ENCODE measurements at places on chromosomes 2 and 18.
A peak's percentile ranks its signal among the peaks of the same experiment; 100 is the strongest.

GRCh38 chr2:213688133-213688532, 403.9 kb downstream of the SPAG16 start:
- no peak for DNase-seq

DNA sequence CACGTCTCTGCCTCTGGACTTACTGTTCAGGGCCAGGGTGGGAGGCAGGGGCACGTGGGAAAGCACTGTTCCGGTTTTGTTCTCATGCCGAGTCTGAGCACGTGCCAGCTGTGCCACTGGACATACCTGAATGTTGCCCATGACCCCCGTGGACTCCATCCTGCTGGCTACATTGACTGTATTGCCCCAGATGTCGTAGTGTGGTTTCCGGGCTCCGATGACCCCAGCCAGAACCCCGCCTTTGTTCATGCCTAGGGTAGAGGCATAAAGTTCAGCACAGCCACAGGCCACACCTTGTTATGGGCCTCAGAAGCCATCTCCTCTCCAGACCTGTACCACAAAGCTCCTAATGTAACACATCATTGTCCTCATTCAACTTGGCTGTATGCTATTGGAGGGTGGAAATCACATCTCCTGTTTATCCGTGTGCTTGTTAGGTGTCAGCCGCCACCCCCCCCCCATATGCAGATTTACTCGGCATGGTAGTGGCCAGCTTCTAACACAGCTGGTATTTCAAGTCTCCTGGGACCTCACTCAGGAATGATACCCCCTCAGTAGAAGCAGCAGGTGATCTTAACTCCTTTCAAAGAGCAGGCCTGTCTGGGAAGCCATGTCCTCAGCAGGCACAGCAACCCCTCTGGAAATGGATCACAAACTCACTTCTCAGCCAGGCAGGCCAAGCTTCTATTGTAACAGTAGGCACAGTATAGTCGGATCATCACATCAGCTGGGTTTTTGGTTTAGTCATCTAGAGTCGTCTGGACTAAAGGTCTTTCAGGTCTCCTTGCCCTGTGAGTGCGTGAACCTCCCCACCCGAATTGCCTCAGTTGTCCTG, 27.6 kb downstream of the CENPO start:
- DNase-seq: no peak

DNA sequence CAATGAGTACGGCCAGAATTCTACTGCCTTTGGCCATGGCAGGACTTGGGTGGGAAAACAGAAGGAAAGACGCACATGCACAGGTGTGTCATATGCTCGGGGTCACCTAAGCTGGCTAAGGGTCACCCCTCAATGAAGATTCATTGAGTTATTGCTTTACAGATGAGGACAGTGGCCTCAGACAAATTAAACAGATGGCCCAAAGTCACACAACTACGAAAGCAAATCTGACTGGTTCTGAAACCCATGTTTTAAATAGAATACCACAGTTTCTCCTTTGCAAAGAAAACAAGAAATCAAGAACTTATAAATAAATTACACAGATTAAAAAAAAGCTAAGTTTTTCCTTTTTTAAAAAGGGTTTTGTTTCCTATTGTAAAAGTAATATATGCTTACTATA, 70.5 kb downstream of the ID2 start:
- no peak for DNase-seq

DNA sequence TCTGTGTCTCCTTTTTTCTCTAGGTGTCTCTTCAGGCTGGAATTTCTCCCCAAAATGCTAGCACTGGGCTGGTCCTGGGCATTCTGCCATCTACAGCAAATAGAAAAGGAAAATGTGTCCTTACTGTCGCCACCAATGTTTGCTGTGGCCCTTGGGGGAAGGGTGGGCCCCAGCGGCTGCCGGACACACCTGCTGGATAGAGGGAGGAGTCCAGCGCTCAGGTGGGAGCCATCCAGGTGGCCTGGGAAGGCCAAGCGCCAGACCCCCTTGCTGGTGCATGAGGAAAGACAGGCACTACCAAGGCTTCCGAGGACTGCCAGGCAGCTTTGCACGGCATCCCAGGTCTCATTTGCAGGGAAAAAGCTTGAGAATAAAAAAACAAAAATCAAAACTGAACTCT, 147.7 kb upstream of the GATA6 start:
- DNase-seq: no peak

- DNase-seq: no peak
Measured at GRCh38 chr2:582792-583528, 94.2 kb downstream of the TMEM18 start.

- DNase-seq: no peak
Measured at GRCh38 chr2:177449159-177449558, 56.6 kb downstream of the AGPS start.

GRCh38 chr2:148533685-148534084, 110.9 kb upstream of the EPC2 start:
- no peak for DNase-seq

DNA sequence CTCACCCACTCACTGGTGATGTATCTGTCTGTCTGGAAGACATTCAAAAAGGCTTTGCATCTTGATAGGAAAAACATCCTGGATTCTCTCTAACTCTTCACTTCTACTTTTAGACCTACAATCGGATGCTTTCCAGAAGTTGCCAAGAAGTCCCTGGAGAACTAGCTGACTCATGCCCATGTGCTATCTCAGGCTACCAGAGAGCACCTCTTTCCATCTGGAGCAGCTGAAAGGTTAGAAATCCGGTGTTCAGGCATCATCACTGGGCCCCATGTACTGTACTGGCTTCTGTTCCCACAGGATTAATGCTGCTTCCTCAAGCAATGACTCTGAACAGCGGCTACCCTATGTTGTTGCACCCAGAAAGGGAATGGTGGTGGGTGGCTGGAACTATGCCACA, 259.0 kb downstream of the NBAS start:
- DNase-seq: peak; percentile 5

DNA sequence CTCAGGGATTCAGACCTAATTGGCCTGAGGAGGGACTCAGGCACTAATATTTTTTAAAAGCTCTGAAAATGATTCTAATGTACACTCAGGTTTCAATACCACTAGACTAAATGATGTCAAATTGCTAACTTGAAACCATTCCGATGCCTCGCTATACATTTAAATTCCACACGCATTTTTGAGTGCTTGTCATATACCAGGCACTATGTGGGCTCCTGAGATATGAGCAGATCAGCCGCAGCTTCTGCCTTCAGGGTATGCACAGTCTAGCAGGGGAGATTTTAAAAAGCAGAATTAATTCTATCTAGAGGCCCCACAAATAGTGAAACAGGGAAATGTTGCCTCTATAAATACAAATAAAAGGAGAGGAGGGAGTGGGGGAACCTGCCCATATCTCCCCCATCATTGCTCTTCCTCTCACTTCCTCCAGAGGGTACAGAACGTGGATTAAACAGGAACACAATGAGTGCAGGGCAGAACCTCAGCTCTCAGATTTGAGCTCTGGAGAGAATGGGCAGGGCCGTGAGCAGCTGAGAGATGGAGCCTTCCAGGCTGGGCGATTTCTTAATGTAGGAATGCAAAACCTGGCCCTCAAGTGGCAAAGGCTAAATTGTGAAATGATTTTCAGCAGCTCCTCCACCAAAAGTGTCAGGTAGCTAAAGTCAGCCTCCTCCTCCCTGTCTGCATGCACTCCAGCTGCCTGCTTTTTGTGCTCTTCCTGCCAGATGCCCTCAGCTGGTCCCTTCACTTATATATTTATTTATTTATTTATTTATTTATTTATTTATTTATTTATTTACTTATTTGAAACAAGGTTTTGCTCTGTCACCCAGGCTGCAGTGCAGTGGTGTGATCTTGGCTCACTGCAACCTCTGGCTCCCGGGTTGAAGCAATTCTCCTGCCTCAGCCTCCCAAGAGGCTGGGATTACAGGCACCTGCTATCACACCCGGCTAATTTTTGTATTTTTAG, 24.6 kb upstream of the LBH start:
- DNase-seq: no peak

- no peak for DNase-seq
Measured at GRCh38 chr2:33038799-33039198, 92.0 kb downstream of the LTBP1 start.

GRCh38 chr2:133378928-133379549, 189.2 kb downstream of the NCKAP5 start:
- DNase-seq: no peak

DNA sequence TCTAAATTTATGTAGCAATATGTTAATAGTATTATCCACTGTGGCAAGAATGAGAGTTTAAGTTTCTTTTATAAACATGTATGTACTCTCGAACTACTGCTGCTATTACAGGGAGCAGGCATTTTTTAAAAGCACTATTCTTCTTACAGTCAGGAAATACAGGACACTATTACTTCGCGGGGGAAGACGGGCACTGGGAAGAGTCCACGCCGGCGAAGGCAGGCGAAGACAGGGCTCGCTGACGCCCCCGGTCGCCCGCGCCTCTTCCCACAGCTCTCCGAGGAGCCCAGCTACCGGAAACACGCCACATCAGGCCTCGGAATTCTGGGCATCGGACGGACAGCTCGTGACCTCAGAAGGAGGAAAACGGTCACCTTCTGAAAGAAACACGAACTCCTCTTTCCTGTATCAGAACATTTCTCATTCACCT, 90.2 kb downstream of the FAM161A start:
- DNase-seq: peak; percentile 86

- DNase-seq: no peak
Measured at GRCh38 chr2:88857951-88858411, 166.5 kb downstream of the RPIA start.

DNA sequence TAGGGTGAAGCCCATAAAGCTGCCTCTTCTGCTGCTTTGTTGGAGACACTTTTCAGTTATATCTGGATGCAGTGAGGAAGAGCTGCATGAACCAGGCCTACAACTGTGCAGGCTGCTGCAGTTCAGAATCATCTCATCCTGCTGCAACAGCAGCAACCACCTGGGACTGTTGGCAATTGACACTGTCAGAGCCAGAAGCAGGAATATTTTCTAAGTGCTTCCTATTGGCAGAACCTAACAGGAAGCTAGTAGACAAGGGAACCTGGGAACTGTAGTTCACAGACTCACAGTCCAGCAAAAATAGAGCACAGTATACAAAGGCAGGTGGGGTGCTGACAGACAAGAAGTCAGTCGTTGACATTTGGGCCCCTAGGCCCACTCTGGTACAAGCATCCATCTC, 452.9 kb upstream of the SPRED2 start:
- no peak for DNase-seq

GRCh38 chr2:34069604-34070003, 470.5 kb upstream of the FAM98A start:
- DNase-seq: peak; percentile 72

GRCh38 chr18:6971823-6972478, 145.6 kb downstream of the LAMA1 start:
- DNase-seq: no peak

DNA sequence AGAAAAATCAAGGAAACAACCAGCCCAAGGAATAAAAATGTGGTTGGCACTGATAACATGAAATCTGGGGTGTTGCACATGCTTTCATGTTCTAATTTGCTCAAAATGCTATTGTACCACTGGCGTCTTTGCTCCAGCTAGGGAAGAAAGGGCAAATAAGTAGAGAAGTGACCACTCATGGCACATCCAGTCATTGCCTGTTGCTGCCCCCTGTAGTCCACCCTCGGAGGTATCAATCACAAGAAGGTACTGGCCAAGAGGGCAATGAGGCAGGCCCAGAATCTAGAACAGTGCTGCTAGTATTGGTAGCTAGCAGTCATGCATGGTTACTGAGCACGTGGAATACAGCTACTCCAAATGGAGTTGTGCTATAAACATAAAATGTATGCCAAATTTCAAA, 213.4 kb downstream of the CDCA7 start:
- no peak for DNase-seq

DNA sequence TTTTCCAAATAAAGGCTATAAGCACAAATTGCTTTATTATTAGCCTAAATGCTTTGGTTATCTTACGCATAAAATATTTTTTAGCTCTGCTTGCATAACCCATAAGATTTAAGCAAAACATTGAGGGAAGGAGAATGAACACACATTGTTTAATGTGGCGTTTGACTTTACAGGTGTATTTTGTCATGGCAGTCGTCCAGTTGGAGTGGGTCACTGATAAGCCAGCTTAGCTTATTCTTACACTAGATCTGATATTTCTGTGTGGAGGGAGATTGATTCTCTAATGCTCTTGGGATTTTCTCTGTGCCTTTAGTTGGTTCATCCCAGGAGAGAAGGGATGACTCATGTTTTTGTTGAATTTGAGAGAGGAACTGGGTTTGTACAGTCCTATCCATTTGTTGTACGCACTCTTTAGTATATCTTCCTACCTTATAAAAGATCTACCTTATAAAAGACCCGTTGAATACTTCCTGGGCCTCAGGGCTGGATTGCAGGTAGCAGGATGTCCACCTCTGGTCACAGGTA, 47.5 kb upstream of the ACYP2 start:
- no peak for DNase-seq

DNA sequence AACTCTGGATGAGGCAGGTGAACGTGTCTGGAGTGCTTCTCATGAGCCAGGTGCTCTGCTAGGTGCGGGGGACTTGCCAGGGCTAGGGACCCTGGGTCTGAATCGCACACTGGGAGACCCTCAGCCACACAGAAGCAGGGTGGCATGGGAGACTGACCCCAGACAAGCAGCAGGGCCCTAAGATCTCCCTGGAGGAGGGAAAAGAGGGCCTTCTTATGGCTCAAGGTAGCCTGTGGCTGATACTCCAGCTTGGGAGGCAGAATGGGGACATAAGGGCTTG, 12.8 kb upstream of the CIB4 start:
- no peak for DNase-seq

- no peak for DNase-seq
Measured at GRCh38 chr2:217466805-217467204, 536.0 kb downstream of the TNS1 start.

DNA sequence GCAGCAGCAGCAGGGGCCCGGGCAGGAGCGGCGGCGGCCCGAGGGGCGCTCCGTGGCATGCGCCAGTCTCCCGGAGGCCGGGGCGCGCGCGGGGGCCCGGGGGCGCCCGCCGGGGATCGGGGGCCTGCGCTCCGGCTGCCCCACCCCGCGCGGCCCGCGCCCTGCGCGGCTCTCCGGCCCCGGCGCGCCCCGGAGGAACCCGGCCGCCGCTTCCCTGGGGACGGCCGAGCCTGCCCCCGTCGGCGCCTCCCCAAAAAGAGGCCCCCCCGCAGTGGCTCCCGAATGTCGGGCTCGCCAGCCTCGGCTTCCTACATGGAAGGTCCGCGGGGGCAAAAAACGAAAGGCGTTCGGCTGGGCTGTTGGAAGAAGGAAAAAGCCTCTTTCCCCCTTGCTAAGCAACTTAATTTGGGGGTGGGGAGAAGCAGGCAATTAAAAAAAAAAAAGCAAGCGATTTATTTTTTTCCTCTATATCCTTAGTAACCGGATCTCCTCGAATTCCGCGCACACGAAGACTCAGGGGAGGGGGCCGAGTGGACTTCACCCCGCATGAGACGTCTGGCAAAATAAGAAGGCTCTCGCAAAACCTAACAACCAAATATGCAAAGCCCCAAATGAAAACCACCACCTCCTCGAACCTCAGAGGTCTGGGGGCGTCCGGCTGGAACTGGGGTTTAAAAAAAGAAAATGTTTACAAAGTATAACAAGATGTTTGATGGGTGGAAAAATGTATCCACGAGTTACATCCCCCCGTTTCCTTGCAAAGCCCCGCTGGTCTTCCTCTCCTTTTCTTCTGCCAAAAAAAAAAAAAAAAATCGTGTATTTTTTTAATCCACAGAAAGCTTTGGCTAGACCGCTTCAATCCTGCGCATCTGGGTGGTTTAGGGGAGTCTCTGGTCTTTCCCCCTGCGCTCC, at the start of gene SMAD7:
TSS of gene SMAD7 (minus strand) at position 430 of the 912 bp plus-strand sequence. CDS start 541 bp downstream, outside the sequence.
- no peak for DNase-seq

GRCh38 chr18:70554854-70555445, 266.1 kb downstream of the SOCS6 start:
- no peak for DNase-seq

All from Ammon's horn (tissue), 1 donor.